ENCODE measurements at places on chromosomes 6 and 20.

DNA sequence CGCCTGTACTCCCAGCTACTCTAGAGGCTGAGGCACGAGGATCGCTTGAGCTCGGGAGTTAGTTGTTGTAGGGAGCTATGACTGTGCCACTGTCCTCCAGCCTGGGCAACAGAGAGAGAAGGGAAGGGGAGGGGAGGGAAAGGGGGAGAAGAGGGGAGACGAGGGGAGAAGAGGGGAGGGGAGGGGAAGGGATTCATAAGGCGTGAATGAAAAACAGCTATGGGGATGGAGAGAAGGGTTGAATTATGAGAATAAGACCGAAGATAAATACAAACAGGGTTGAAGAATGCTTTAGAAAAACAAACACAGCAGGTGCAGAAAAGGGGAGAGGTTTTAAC, 106.0 kb downstream of the TRIM27 start:
- no peak for DNase-seq

GRCh38 chr6:130666786-130667185, 160.4 kb upstream of the SMLR1 start:
- no peak for DNase-seq

- DNase-seq: no peak
Measured at GRCh38 chr6:44636561-44637248, 249.2 kb downstream of the CDC5L start.

- DNase-seq: no peak
Measured at GRCh38 chr6:122733259-122733658, 46.3 kb upstream of the FABP7 start.

- DNase-seq: no peak
Measured at GRCh38 chr6:143734641-143735063, 56.9 kb downstream of the PHACTR2 start.

DNA sequence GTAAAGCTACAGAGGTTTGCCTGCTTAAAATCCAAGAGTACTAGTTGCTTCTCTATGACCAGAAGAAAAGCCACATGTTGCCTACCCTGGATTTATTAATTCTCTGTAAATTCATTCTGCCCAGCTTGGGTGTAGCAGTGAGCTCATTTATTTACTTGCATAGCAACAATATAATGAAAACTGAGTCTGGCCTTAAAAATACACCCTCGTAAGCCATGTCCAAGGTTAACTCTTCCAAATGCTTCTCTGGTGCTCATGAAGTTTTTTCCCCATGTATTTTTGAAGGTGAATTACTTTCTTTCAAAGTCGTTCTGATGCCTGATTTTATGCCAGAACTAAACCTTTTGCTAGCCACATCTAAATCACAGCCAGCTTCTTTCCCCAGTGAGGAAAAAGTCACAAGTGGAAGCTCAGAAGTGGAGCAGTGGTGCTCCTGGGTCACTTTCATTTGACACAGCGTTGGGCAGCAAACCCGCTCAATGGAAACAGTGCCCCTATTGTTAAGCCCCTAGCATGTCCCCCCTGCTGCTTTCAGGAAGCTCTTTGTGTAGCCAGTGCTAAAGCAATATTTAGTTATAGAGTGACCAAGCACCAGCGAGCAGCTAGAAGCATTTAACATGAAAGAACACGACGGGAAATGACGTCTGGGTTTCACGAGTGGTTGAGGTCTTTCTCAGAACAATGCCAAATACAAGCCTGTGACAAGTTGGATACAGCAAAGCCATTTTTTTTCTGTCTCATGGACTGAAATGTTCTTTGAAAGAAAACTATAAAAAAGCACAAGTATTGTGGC, 29.8 kb downstream of the NEDD9 start:
- no peak for DNase-seq

DNA sequence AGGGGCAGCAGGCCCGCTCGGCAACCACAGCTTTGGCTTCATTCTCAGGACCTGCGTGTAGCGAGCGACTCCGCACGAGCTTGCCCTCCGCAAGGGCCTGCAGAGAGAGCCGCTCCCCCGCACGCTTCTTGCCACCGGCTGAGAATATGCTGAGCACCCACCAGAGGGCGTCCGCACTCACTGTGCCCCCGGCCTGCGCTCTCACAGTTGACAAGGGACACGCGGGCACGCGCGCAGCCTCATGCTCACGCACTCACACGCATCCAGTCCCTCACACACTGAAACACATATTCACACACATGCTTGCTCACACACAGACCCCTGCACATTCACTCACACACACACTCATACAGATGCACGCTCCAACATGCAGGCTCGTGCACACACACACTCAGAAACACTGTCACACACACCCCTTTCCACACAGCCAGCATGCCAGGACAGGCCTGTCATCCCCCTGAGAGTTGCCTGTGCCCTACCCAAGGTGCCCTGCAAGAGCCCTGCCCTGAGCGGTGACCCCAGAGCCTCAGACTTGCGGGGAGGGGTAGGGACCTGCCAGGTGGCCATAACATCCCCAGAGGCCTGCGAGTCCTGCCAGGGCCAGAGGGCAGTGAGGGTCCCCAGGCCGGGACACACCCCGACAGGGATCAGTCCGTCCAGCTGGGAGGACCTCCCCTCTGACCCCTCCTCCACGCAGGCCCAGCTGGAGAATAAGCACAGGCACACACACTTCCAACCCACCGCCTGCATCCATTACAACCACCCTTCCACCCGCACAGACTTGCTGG, 174.1 kb downstream of the BMP7 start:
- DNase-seq: peak; percentile 79

DNA sequence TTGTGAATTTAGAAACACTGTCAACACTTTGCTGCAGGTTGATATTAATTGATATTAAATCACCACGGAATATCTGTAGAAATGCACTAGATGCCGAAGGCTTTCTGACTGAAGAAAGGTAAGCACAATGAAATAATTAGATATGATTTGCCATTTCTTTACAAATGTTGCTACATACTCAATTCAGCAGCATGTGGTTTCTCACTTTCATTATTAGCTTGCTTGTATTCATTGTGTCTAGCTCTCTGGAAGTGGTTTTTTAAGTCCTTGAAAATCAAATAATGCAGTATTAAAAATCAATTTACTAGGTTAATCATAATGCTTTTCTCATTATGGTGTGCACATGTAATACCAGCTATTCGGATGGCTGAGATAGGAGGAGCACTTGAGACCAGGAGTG, 231.3 kb upstream of the MARCKS start:
- DNase-seq: no peak

- DNase-seq: no peak
Measured at GRCh38 chr6:15623276-15624116, 39.3 kb downstream of the DTNBP1 start.

DNA sequence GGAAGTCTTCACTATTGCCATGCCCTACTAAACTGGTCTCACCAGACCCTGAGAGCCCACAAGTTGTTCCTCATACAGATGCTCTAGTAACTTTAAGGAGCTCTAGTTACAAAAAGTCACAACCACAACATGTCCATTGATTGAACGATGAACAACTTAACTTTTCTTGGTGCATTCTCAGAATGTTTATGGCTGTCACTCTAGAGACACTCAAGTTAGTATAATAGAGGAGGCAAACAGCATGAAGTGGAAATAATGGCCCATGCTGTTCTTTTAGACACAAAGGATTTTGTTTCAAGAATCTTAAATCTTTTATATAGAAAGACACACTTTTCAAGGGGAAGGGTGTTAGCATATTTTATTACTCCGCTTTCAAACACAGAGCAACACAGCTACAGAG, 934.4 kb downstream of the HACE1 start:
- DNase-seq: no peak

- DNase-seq: no peak
Measured at GRCh38 chr6:43900560-43900915, 130.5 kb downstream of the VEGFA start.

DNA sequence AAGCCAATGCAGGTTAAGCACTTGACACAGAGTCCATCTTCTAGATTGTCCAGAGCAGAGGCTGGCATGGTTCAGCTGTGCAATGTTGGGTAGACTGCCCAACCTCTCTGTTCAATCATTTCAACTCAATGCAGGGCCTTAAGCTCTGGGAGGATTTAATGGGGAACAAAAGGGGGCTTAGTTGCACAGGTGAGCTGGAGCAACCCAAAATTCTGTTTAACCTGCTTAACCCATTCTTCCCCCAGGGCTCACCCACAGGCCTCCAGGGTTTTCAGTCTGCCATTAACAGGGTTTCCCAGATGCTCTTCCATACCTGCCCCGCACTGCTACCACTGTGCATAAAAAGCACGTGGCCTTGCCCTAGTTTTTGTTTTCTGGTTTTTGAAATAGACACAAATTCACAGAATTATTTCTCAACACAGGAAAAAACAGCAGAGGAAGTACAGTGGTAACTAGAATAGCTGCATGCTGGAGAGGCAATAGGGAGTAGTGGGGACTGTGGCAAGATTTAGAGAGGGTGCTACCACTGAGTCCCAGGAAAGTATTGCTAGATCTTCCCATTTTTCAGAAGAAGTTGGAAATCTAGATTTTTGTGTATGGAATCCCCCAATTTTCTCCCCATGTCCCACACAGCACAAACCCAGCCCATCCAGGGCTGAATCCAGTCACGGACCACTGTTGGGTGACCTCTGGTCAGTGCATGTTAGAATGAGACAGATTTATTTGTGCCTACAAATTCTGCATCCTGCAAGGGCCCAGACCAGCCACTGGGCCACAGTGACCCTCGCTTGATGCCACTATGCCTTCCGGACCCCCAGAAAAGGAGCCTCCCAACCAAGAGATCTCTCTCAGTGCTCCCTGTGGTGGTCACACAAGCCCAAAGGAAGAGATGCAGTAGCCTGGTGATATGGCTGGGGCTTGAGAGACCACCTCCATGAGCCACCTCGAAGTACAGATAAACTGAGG, 4.6 kb downstream of the PTGIS start:
- DNase-seq: peak; percentile 7

GRCh38 chr6:15443119-15443830, 197.4 kb downstream of the JARID2 start:
- no peak for DNase-seq

- no peak for DNase-seq
Measured at GRCh38 chr6:138427701-138428100, 23.7 kb downstream of the HEBP2 start.

- DNase-seq: peak; percentile 29
Measured at GRCh38 chr6:12490904-12491571, 200.9 kb downstream of the EDN1 start.

DNA sequence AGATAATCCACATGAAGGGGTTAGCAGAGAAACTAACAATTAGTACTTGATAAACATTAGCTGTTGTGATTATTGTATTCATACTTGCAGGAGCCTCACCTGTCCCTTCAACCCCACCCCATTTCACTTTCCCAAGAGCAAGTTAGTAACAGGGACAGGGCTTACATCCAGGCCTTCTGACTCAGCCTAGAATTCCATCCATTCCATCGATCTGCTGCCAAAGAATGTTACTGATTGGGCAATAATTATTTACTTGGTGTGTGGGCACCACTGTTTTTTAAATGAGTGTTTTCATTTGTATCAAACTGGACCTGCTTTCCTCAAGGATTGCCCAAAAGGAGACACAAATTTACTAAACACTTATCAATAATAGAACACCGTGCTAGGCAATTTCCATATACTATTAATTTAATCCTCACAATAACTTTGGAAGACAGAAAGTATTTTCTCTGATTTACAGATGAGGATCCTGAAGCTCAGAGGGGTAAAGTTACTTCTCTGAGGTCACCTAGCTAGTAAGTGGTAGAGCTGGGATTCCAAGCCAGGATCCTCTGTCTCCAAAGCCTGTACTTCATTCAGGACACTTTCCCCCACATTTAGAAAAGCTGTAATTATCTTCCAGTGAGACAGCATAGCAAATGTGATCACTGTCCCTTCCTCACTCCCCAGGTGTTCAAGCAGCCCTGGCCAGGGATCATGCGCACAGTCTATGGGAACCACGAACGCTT, 32.8 kb downstream of the GSS start:
- DNase-seq: no peak

- no peak for DNase-seq
Measured at GRCh38 chr20:63284544-63284949, 8.4 kb upstream of the COL20A1 start.

DNA sequence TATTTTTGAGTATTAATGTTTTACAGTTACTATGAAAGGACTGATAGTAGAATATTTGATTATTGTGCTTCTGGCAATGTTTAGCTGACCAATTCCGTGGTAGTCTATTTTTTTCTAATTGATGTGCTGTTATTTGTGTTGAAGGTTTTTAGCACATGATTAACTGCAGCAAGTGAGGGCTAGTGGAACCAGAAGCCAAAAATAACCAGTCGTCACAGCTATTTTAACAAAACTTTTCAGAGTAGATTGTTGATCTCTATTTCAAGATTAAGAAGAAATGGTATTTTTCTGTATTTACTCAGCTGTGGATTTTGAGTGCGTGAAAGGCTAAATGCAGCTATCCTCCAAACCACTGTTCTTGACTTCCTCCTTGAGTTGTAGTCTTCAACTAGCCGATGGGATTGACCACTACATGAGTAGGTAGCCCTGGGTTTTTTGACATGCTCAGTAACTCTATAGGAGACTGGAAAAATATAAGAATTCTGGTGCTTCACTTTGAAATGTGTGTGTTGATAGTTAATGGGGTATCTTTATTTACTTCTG, 258.0 kb downstream of the ZFAND3 start:
- no peak for DNase-seq

- no peak for DNase-seq
Measured at GRCh38 chr20:61340157-61340556, 88.1 kb downstream of the CDH4 start.

DNA sequence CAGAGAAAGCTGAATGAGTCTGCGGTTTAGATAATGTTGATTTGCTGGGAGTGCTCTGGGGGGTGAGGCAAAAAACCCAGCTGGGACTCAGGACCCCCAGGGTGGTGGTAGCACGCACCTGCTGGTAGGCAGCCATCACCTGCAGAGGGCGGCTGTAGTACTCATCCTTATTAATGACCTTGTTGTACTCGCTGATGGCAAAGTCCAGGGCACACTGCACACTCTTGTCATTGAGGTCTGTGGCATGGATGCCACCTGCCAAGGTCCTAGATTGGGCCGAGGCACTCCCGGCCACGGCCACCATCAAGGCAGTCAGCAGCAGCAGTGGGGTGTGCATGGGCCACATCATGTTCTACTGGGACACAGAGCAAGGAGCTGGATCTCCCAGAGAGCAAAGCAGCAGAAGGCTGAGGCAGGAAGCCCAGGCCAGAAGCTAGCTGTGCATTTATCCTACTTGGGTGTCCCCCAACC, at the start of gene CST5:
Gene CST5 (minus strand): TSS at position 421 of the 471 bp plus-strand sequence. CDS start 72 bp downstream, at position 349.
- no peak for DNase-seq

GRCh38 chr20:47137231-47137870, 219.1 kb downstream of the ZMYND8 start:
- DNase-seq: no peak

Data from stimulated activated CD8-positive, alpha-beta memory T cell treated with anti-CD3 and anti-CD28 coated beads, Interleukin-4, amount 100 ng/mL, for 48 hours (primary cell).